ENCODE measurements at places on chromosomes 7 and 10.

- DNase-seq = no peak
Observed at GRCh38 chr7:112481833-112482670, 1.3 kb downstream of the LSMEM1 start.

DNA sequence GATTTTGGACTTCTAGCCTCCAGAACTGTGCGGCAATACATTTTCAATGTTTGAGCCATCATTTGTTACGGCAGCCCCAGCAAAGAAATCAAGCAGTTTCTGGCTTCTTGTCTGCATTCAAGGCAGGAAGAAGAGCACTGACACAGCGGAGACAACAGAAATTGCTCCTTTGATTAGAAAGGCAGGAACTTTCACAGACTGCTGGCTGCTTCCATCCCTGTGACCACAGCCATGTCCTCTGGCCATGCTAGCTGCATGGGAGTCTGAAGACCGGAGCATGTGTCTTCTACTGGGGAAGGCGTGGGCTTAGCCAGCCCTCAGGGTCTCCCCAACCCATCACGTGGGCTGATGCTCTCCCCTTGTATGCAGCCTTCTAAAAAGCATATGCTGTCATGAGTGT is 19.1 kb downstream of the C10orf71 start:
- no peak for DNase-seq

GRCh38 chr7:23356726-23357125 is 57.6 kb downstream of the MALSU1 start:
- no peak for DNase-seq

- DNase-seq = no peak
Observed at GRCh38 chr10:24210501-24210900, 1.6 kb downstream of the KIAA1217 start.

- DNase-seq = no peak
Observed at GRCh38 chr7:126682176-126682575, 570.6 kb downstream of the GRM8 start.

DNA sequence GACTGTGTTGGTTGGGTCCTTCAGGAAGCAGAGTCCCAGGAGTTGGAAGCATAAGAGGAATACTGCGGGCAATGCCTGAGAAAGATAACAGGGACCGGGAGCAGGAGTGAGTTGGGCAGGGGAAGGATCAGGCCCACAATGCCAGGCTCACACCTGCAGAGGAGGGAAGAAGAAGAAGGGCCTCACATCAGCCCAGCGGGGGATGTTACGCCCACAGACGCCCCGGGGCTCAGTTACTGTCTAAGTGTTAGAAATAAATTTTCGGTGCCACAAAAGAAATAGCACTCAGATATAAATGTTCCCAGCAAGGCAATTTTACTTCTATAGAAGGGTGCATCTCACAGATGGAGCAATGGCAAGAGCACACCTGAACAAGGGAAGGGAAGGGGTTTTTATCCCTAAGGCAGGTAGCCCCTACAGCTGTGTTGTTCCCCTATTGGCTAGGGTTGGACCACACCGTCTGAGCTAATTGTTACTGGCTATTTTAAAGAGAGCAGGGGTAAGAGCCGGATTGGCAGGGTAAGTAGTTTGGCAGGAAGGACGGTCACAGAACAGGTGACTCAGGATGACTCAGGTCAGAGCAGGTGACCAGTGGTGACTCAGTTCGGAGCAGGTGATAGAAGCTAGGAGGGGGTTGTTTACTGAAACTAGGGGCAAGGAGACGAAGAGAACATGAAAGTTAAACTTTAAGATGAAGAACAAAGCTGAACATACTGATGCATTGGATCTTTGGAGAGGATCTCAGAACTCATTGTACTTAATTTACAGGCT is at the start of gene NOS3:
Gene NOS3, plus strand, starts transcription at position 602 of the 771 bp plus-strand sequence. CDS start 2,787 bp downstream, outside the sequence.
- no peak for DNase-seq

Measured in activated naive CD4-positive, alpha-beta T cell treated with Interleukin-2 at 50 U/mL for 16 hours (primary cell).